Breast epithelium (tissue), 4 donors: ENCODE measurements at places on chromosomes 12 and 14. TPM values are rescaled to one million over a fixed set of nuclear protein-coding genes. Genes with fewer than 3 reads are reported as not detected.
A peak's percentile ranks its signal among the peaks of the same experiment; 100 is the strongest.

GRCh38 chr14:103848175-103849077 lies 1.1 kb upstream of the PPP1R13B start:
- H3K27ac ChIP-seq, result peak overlapping the region; percentile 94
- H3K4me3 ChIP-seq, result peak overlapping the region; percentile 58
- no peak for DNase-seq
- no peaks in the 10 kb centered on the region for H3K36me3 ChIP-seq
- peaks cover 6% of the 10 kb centered on the region for H3K4me1 ChIP-seq
- no peaks in the 10 kb centered on the region for H3K27me3 ChIP-seq

DNA sequence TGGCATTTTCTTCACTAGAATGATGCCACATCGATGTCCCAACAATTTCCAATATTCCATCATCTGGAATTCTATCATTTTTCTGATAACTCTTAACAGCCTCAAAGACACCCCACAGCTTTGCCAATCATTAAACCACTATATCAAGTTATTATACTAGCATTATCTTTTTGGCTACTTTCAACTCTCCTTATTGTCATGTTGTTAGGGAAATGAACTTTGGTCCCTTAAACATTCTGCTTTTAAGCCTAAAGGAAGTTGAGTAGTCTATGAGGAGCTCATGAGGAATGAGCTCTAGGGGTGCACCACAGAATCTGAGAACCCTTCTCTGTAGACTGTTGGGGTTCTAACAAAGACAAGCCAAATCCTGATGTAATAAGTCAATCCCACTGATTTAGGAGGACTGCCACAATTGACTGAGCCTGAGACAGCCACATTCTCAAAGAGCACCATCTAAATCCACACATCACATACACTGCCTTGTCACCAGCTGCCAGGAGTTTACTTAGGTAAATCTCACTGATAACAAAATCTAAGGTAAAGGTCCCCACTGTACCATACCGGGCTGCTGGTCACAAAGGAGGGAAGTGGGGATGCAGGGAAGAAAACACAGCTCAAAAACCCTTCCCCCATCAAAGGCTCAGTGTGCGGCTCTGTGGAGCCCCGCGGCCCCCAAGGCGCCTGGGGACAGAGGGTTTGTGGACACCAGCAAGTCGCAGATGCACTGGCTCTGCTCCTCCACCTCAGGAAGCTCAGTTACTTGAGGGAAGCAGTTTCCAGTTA lies 58.2 kb downstream of the SETD3 start:
- no peak overlapping the region for H3K27ac ChIP-seq
- no peaks in the 10 kb centered on the region for H3K27me3 ChIP-seq
- no peak for DNase-seq
- H3K4me3 ChIP-seq, result no peak overlapping the region

GRCh38 chr12:113369391-113369985 lies 11.1 kb downstream of the PLBD2 start:
- H3K36me3 ChIP-seq, result peaks cover 2% of the 10 kb centered on the region
- DNase-seq, result no peak
- H3K27me3 ChIP-seq, result no peaks in the 10 kb centered on the region
- H3K27ac ChIP-seq, result no peak overlapping the region
- no peak overlapping the region for H3K4me3 ChIP-seq

PROX2 gene
- not detected for total RNA-seq

- no peak overlapping the region for H3K4me3 ChIP-seq
- no peak for DNase-seq
- no peaks in the 10 kb centered on the region for H3K36me3 ChIP-seq
- no peaks in the 10 kb centered on the region for H3K4me1 ChIP-seq
These were observed 29.6 kb downstream of the KCTD10 start for GRCh38 chr12:109447482-109447881.

DNA sequence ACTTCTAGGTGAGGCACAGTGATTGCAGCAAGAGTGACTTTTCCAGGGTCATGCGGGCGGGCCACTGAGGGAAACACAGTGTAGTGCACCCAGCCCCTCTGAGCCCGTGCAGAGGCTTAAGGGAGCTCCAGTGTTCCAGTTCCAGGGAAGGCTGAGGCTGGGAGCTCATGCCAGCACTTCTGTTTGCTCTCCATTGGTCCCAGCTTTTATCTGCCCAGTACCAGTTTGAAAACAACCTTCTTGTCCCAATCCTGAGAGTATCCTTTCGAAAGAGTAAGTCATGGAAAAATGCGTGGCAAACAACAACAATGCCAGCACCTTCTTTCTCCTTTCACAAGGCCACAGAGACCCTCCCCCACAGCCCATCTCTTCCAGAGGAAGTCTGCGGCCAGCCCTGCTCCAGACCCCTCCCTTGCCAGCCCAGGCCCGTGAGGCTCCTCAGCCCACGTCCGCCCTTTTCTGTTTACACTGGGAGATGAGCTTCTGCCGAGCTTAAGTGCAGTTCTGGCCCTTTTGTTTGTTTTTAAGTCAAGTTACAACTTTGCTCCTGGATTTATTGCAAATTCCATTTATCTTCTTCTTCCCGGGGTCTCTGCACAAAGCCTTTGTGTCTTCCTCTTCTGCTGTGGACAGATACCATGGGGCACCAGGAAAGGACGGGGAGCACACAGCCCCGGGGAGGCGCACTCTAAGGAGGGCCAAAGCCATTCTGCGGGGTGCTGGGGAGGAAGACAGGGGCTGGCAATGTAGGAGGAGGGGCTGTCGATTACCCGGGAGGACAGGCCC lies 185.6 kb downstream of the ZFP36L1 start:
- no peak overlapping the region for H3K4me3 ChIP-seq
- no peak for DNase-seq
- H3K27ac ChIP-seq, result peak overlapping the region; percentile 79
- no peaks in the 10 kb centered on the region for H3K27me3 ChIP-seq
- H3K4me1 ChIP-seq, result peaks cover 7% of the 10 kb centered on the region

- no peak overlapping the region for H3K27ac ChIP-seq
- H3K4me1 ChIP-seq, result no peaks in the 10 kb centered on the region
- DNase-seq, result no peak
- H3K4me3 ChIP-seq, result no peak overlapping the region
- no peaks in the 10 kb centered on the region for H3K27me3 ChIP-seq
- H3K36me3 ChIP-seq, result no peaks in the 10 kb centered on the region
These were observed 12.8 kb upstream of the ATP2B1 start for GRCh38 chr12:89721291-89721987.

DNA sequence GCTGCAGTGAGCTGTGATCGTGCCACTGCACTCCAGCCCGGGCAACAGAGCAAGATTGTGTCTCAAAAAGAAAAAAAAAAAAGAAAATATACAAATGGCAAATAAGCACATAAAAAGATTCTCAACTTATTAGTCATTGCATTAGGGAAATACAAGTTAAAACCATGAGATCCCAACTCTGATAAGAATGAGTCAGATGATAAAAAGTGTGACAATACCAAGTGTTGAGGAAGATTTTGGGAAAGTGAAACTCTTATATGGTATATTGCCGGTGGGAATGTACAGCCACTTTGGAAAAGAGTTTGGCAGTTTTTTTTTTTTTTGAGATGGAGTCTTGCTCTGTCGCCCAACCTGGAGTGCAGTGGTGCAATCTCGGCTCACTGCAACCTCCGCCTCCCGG lies 7.6 kb upstream of the PRPF40B start:
- H3K36me3 ChIP-seq, result no peaks in the 10 kb centered on the region
- no peak overlapping the region for H3K4me3 ChIP-seq
- no peak for DNase-seq
- H3K27me3 ChIP-seq, result no peaks in the 10 kb centered on the region
- H3K27ac ChIP-seq, result no peak overlapping the region

DNA sequence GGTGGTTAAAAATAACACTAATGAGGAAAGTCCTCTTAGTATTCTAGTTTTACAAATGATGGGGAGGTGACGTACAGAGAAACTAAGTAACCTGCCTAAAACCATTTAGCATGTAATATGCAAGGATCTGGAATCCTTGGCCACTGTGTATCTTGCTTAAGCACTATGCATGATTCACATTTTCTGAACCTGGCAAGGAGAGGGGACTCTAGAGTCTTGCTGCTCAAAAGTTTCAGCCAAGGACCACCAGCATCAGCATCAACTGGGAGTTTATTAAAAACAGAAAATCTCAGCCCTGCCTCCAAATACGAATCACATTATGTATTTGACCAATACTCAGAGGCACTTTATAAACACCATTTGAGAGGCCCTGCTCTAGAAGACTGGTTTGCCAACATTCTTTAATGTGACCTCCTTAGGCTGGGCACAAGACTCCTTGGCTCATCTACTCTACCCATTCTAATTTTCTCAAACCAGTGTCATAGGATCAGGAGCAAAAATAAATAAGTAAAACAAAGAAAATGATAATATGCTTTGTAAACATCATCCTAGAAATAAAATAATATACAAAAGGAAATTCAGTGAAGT lies 52.9 kb downstream of the ABCC9 start:
- no peaks in the 10 kb centered on the region for H3K4me1 ChIP-seq
- H3K4me3 ChIP-seq, result no peak overlapping the region
- no peaks in the 10 kb centered on the region for H3K27me3 ChIP-seq
- H3K36me3 ChIP-seq, result no peaks in the 10 kb centered on the region
- no peak for DNase-seq

GRCh38 chr14:85701763-85702162 lies 171.8 kb downstream of the FLRT2 start:
- no peak for DNase-seq
- H3K4me1 ChIP-seq, result no peaks in the 10 kb centered on the region
- H3K27me3 ChIP-seq, result no peaks in the 10 kb centered on the region
- H3K4me3 ChIP-seq, result no peak overlapping the region
- H3K27ac ChIP-seq, result no peak overlapping the region

GRCh38 chr12:112168561-112168971 lies 43.2 kb downstream of the TRAFD1 start:
- no peaks in the 10 kb centered on the region for H3K4me1 ChIP-seq
- DNase-seq, result peak; percentile 25
- H3K4me3 ChIP-seq, result no peak overlapping the region
- no peaks in the 10 kb centered on the region for H3K36me3 ChIP-seq
- H3K27me3 ChIP-seq, result no peaks in the 10 kb centered on the region
- no peak overlapping the region for H3K27ac ChIP-seq

GRCh38 chr12:116299665-116300328 lies 22.3 kb upstream of the MED13L start:
- no peaks in the 10 kb centered on the region for H3K36me3 ChIP-seq
- no peaks in the 10 kb centered on the region for H3K4me1 ChIP-seq
- no peak for DNase-seq
- H3K27me3 ChIP-seq, result no peaks in the 10 kb centered on the region
- H3K4me3 ChIP-seq, result no peak overlapping the region

GRCh38 chr12:2083561-2083960 lies 30.8 kb downstream of the CACNA1C start:
- DNase-seq, result no peak
- no peaks in the 10 kb centered on the region for H3K27me3 ChIP-seq

CLEC1A gene
- 1.9 TPM for total RNA-seq

OVCH1 gene
- 0.64 TPM for total RNA-seq

GRCh38 chr14:24694680-24695079 lies 60.7 kb upstream of the GZMB start:
- H3K4me1 ChIP-seq, result no peaks in the 10 kb centered on the region
- H3K36me3 ChIP-seq, result no peaks in the 10 kb centered on the region
- no peak overlapping the region for H3K27ac ChIP-seq
- peaks cover 3% of the 10 kb centered on the region for H3K27me3 ChIP-seq
- H3K4me3 ChIP-seq, result no peak overlapping the region
- DNase-seq, result no peak

GRCh38 chr14:21038441-21039422 lies 3.4 kb upstream of the RNASE7 start:
- DNase-seq, result peak; percentile 88
- no peaks in the 10 kb centered on the region for H3K36me3 ChIP-seq
- H3K27me3 ChIP-seq, result no peaks in the 10 kb centered on the region
- no peaks in the 10 kb centered on the region for H3K4me1 ChIP-seq
- H3K27ac ChIP-seq, result peak overlapping the region; percentile 80

DNA sequence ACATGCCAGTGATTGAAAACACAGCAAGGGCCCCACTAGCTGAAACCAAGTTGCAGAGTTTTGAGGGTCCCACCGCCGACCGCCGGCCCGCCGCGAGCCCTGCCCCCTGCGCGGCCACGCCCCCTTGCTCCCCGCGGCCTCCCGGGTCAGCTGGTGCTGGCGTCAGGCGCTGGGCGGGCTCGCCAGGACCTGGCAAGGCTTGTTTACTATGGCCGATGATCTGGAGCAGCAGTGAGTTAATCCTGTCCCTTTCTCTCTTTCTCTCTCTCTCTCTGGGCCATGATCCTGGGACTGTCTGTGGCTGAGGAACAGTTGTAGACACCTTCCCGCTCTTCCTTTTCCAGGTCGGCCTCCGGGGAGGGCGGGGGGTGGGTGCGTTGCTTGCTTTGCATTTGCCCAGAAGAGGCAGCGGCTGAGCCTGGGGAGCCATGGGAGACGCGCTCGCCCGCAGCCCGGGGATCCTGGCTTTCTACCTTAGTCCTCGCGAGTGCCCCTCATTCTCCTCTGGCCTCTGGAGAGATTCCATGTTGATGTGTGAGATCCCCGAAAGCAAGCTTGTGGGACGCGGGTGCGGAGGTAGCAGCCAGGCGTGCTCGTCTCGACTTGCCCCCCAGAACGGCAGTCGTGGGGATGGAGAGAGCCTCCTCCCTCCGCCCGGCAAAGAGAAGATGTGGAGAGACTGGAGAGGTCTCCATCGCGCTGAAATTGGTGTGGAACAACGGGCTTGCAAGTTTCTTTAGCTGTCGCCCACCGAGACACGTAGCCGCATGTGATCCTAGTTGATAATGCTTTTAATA lies at the start of gene ABHD4:
Gene ABHD4, plus strand, starts transcription at position 202 of the 797 bp plus-strand sequence. Its CDS starts 7 bp downstream, at position 209.
- H3K27me3 ChIP-seq, result no peaks in the 10 kb centered on the region
- no peaks in the 10 kb centered on the region for H3K4me1 ChIP-seq
- H3K4me3 ChIP-seq, result peak within 1 kb of the TSS; percentile 67
- H3K27ac ChIP-seq, result peak within 1 kb of the TSS; percentile 91
- peaks cover 6% of the 10 kb centered on the region for H3K36me3 ChIP-seq
- peak; percentile 87 for DNase-seq

DNA sequence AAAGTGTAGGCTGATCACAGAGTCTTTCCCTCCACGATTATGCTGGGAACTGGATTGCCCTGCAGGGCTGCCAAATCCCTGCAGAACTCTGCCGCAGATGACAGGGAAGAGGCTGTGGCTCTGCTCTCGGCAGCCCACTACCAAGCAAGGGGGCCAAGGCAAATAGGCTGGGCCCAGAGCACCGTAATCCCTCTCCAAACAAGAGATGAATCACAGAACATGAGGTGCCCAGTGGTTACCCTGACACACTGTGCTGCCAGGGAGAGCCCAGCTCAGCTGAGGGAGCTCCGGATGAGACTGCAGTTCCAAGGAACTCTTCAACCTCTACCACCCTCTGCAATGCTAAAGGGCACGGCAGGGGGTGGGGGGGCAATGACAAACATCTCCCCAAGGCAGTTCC lies 33.9 kb downstream of the STON2 start:
- no peaks in the 10 kb centered on the region for H3K27me3 ChIP-seq
- H3K4me3 ChIP-seq, result no peak overlapping the region
- DNase-seq, result no peak
- no peaks in the 10 kb centered on the region for H3K4me1 ChIP-seq
- no peaks in the 10 kb centered on the region for H3K36me3 ChIP-seq
- peak overlapping the region; percentile 50 for H3K27ac ChIP-seq
